ENCODE measurements at places on chromosomes 16 and 17. TPM values are rescaled to one million over a fixed set of nuclear protein-coding genes. Genes with fewer than 3 reads are reported as not detected.

CCL16 gene
- total RNA-seq, result 0.85 TPM

- peak; percentile 57 for DNase-seq
Measured at GRCh38 chr17:64180089-64181073, 50.4 kb upstream of the ERN1 start.

GRCh38 chr16:72188541-72188940, 16.6 kb upstream of the PMFBP1 start:
- DNase-seq, result no peak

ABCC12 gene
- not detected for total RNA-seq

DNA sequence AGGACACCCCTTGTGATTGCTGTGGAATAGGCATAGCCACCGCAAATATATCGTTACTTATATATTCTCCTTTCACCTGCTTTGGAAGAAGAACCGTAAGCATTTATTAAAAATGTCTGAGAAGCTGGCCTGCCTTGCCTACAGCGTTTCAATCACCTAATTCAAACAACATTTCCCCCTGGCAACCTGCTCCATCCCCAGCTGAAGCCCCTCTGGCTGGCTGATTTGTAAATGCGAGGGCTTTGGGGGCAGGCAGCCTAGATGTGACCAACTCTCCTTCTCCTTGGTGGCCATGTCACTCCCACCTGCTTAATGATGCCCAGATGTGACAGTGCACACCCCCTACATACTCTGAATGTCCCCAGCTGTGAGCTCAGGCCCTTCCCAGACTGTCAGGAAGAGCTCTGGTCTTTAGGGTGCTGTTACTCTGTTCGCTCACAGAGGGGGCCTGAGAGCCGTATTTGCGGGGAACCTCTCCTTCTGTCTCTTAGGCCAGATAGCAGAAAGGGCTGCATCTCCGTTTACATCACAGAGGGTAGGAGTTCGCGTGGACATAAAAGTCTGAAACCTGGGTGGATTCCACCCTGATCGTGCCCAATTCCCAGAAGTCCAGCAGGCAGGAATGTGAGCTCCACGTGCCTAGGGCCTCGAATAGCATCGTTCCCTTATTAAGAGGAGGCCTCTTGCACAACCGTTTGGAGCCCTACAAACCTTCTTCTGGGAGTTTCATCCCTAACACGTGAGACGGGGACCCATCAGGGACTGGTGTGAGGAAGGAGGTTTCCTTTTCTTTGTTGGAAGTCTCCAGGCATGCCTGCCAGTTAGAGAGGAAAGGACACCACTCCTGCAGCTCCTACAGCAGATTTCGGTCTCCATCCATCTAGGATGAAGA, 2.4 kb upstream of the SDK2 start:
- DNase-seq, result no peak

DNA sequence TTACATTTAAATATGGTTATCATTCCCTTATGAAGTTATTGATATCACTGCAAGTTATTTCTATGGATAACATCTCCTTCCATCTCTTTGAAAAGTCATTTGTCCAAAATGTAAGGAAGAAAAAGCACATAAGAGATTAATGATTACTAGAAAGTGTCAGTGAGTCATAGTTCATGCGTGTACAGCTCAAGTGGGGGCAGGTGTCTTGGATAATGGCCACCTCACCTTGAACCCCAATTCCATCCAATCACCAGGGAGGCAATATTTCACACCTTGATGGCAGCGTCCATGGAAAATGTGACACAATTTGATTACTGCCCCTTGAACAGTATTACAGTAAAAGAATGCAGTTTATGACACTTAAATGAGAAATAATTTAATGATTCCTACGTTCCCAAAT, 358.3 kb upstream of the SOX9 start:
- no peak for DNase-seq

DNA sequence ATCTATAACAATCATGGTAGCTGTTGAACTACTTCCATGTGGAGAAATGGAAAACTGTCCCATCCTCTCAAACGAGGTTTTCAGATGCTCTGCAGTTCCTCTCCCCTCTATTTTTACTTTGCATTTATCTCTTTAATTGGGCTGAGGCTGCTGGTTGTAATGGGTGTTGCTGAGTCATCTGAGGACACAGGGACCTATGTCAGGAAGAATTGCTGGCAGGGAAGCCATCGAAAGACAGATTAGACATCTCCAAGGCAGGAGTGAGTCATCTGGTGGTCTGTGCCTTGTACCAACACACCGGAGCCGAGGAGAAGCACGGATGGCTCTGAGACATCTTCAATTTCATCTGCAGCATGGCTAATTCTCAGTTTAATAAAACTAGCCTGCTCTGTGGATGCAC, 394.5 kb downstream of the GRIN2A start:
- DNase-seq, result no peak

- no peak for DNase-seq
Measured at GRCh38 chr16:77859493-77860232, 71.3 kb downstream of the VAT1L start.

DNA sequence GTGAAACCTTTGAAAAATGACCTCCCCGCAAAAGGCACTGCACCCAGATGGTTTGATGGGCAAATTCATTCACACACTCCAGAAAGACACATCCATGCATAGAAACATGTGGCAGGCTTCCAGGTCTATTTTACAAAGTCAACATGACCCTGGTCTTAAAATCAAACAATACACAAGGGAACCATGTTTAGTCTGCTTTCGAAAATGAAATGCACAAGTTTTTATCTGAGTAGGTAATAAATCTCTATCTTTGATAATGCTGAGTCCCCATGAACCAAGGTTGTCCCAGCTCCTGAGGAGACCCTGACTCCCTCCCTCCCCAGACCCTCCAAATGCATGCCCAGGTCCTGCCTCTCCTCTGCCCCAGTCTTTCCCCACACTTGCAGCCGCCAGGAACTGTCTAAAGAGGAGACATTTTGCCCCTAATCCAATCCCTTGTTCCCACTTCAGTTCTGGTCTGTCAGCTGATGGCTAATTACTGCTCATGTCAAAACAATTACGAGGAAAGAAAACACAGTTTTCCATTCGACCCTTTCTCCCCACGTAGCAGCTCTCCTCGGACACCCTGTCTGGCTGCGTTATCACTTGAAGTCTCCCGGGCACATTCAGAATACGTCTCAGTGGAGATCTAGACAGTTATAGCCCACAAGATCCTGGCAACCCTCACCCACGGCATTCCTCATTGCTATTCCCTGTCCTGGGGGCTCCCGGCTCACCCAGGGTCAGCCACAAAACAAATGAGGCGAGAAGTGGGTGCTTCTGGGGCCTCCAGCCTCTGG, 68.8 kb upstream of the RCVRN start:
- DNase-seq, result no peak

CHST5 gene
- total RNA-seq, result not detected

- no peak for DNase-seq
Measured at GRCh38 chr17:31092475-31093064, 2.2 kb upstream of the NF1 start.

ADAMTS18 gene
- 5.5 TPM for total RNA-seq

GRCh38 chr17:62062944-62063343, 2.1 kb downstream of the MED13 start:
- no peak for DNase-seq

DNA sequence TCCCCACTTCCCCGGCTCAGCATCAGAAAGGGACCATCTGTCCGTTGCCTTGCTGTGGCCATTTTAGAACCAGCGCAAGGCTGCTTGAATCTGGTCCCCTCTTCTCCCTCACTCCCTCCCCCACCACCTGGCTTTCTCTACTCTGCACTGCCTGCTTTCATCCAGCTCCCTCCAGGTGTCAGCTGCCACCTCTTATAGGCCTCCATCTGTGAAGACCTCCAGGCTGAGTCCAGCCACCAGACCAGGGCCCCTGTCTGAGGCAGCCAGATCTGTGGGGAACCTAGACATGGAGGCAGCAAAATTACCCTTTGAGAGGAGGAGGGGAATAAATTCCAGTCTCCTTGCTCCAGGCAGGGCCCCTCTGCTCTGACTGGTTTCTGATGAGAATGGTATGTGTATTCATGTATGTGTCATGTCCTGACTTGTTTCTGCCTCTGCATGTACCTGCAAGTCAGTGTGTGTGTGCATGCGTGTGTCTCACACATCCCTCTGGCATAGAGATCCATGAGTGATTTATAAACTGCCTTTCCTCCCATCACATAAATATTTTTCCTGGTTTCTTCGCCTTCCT, 21.1 kb downstream of the MINK1 start:
- DNase-seq, result no peak

Data from pulmonary artery endothelial cell (primary cell).